ENCODE measurements at places on chromosomes 1 and 21.

- no peak for DNase-seq
Measured at GRCh38 chr1:24391882-24392603, 21.5 kb downstream of the STPG1 start.

DNA sequence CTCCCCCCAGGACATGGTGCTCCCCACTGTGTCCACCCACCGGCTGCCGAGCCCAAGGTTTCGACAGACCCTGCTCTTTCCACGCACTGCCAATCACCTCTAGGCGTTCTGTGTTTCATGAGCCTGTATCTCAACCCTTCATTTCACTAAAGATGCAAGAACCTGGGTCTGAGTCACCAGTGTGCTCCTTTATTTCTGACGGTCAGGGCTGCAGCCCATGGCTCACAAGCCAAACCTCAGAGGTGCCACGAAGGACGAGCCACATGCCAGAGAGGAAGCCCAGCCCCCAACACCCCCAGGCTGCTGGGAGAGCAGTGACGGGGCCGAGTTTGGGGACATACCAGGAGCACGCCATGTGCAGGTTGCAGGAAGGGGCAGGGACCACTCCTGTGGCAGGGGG is 79.2 kb upstream of the ARHGEF16 start:
- no peak for DNase-seq

DNA sequence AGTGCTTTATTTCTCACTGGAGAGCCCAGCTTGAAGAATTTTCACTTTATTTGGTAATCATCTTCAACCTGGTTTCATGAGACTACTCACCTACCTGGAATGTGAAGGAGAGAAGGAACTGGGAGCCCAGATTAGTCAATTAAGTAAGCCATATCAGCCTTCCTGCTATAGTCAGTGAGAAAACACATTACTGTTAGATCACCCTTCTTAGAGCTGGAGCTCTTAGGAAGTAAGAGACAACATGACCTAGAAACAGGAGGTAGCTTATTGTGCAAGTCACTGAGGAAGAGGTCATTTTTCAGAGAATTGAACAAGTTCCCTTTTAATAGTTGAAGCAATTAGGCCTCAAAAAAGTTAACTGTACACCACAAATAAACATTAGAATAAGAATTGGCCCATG is 49.2 kb upstream of the TEKT2 start:
- DNase-seq, result no peak

DNA sequence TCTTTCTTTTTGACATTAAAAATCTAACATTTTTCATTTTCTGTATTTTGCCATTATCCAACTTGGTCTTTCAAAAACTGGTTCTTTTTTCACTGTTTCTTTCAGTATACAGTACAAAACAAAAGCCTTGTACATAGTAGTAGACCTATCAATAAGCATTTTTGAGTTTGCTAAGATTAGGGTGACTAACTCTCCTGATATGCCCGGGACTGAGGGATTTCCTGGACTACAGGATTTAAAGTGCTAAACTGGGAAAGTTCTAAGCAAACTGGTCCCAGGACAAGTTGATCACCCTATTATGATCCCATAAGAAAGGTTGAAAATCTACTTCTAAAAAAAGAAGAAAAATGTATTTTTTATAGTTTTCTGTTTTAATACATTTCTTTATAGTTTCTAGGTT is 120.9 kb downstream of the USP25 start:
- no peak for DNase-seq

DNA sequence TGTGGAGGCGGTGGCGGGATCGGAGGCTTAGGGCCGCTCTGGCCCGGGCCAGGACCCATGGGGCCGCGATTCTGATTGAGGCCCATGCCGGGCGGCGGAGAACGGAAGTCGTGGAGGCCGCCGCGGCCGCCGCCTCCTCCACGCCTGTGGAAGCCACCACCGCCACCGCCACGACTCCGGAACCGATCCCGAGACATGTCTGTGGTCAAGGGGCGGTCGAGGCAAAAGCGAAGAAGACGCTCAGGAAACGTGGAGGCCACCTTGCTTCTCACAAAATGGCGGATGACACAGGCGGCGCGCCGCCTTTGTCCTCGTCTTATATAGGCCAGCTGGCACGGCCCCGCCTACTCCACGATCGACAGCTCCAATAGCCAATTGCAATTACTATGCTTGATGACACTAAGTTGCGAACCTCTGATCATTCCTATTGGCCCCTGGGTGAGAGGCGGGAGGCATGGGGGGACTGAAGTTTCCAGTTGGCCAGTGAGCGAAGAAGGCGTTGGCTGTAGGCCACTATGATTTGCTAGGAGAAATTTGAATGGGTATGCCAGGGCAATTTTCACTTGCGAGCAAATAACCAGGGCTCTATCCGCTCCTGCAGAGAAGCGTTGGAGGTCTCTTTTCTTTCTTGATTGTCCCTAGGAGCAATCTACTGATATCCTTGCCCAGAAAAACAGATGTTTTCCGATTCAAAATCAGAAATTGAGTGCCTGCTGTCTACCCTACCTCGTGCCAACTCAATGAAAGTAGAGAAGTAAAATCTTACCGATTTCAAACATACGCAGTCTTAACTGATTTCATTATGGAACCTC is at the start of gene SFPQ:
TSS of gene SFPQ (minus strand) at position 293 of the 812 bp plus-strand sequence. CDS start at position 197, 96 bp downstream.
- peak; percentile 88 for DNase-seq

DNA sequence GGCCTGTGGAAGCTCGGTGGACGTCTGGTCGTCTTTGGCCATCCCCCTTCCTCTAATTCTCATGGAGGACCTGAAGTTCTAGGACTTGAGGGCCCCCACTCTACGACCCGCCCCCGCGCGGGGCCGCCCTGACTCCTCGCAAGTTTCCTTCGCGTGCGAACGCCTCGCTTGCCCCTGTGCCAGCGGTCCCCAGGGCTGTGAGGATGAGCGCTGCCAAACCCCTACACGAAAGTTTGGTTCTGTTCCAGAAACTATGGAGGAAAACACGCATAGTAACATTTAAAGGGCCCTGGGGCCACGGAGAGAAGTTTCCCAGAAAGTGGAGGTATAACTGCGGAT is 304 bp upstream of the GNG12 start:
- DNase-seq, result no peak

DNA sequence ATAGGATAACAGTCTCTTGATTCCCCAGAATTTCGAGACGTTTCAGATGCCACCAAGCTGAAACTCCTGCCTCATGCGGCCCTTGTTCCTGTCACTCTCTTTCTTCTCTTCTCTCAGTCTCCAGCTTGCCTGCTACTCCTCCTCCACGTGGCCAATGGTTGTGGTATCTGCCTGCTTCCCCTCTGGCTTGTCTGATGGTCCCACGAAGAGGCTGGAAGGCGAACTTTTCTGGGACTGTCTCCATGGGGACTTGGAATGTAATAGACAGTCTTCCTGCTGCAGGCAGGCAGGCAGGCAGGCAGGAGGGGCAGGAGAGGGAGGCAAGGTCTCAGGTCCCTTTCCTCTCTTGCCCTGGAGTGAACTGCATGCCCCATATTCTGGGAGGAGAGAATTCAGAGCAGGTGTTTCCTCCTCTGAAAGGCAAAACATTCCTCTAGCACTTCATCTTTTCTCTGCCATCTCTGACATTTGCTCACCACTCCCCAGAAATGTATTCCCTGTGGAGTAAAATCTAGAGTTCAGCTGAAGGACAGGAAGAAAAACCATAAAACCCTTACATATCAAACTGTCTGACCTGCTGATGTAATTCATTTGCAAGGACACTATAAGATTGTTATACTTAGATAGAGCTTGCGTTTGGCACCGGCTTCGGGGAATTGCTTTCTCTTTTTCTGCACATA is 64.1 kb upstream of the GNG12 start:
- DNase-seq, result no peak

DNA sequence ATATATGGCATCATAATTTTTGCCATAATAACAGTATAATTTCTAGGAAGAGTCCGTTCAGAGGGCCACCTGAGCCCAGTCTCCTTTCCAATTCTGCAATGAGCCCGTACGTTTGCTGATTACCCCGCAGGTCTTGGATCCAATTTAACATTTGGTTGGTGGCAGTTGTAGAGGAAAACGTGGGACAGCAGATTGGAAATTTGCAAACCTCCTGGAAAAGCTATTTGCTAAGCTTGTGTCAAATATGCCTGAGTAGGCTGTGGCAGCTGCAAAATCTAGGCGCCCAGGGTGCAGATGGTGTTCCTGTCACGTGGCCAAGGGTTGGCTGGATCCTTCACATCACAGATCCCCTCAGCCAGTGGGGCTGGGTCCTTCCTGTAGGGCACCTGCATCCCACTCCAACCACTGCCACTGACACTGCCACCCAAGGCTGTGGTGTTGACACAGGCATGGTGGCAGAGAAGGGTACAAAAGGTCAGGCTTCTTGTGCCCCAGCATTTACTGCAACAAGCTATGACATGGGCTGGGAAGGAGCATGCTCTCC is 174.8 kb upstream of the SYT6 start:
- no peak for DNase-seq

DNA sequence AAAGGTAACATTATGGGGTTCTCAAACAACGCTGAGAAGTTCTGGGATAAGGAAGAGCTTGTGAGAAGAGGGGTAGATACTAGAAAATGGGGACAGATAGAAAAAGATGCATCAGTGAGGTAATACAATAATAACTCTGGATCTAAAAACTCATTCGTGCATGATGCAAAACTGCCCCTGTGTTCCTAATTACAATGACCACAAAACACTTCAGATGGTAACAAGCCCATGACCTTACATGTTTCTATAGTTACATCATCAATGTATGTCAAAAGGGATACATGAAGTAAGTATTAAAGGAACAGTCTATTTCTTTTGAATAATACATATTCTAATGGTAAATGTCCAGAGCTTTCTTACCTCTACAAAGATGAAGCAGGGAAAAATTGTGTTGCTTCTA is 110.6 kb upstream of the PLPPR5 start:
- no peak for DNase-seq

- no peak for DNase-seq
Measured at GRCh38 chr1:36693603-36694002, 210.9 kb upstream of the CSF3R start.

DNA sequence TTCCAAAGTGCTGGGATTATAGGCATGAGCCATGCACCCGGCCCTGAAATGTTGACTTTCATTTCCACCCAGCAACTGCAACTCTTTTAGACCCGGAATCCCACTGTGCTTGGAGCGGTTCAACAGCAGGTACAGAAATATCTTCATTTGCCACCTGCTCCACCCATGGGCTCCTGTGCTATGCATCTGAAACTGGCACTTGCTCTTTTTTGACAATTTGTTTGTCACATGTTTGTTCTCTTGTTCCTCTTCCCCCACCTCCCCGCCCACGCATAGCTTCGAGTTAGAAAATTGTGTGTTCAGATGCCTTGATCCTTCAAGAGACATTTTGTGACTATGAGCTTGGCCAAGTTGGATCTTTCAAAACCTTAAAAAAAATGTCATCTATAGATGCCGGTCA is 2.4 kb upstream of the IFNLR1 start:
- no peak for DNase-seq

DNA sequence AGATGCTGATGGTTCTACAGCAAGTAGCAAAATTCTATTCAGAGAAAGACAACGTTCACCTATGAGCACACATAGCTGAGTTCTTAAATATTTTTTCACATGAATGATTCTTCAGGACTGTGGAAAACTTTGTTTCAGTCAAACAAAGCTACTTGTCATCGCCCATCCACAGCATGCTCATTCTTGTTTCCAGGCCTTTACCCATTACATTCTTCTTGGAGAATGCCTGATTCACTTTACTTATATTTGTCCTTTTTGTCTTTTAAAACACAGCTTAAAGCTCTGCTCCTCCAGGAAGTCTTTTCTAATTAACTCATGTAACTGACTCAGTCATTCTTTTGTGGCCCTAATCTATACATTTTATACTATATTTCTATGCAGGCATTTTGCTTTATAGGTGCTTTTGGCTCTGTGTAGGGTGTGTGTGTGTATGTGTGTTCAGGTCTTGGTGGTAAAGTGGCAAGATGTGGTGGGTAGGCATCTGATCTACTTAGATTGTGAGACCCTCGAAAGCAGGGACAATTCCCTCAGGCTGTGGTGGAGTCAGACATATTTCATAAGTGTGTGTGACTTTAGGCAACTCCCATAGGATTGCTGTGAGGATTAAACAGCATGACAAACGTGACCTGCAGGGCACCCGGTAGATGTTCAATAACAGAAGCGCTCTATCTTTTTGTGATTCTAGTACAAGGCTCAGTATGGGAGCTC is 11.8 kb upstream of the MARK1 start:
- DNase-seq, result no peak

DNA sequence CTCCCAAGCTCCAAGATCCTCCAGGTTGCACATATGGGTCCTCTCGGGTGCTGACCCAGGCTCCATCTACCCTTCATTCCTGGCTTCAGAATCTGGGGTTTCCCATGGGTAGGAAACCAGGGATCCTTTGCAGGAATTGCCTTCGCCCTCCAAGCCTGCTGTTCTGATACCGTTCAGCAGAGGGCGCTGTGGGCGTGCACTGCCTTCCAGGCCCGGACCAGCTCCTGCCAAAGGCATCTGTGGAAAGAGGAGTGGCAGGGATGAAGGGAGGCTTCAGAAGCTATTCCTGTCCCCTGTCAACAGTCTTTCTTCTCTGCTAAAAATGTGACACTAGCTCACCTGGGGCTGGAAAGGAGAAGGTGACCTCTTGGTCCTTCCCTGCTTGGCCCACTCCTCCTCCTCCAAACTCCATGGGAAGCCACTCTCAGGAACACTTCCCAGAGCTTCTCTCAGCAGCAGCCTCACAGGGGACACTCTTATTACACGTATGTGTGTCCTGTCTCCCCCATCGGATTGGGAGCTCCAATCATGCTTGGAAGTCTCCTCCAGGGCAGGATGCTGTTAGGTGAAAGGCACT is 71.2 kb downstream of the VWA5B1 start:
- no peak for DNase-seq

DNA sequence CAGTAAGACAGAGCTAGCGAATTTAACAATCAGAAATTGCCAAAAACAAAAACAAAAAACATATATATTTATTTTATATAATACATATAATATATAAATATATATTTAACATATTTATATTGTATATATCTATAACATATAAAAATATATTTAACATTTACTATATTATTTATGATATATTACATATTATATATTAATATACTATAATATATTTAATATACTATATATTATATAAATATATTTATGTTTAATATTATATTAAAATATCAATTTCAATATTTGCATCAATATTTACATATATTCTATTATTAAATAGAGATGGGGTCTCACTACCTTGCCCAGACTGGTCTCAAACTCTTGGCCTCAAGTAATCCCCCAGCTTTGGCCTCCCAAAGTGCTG is 50.9 kb downstream of the TBX19 start:
- no peak for DNase-seq

DNA sequence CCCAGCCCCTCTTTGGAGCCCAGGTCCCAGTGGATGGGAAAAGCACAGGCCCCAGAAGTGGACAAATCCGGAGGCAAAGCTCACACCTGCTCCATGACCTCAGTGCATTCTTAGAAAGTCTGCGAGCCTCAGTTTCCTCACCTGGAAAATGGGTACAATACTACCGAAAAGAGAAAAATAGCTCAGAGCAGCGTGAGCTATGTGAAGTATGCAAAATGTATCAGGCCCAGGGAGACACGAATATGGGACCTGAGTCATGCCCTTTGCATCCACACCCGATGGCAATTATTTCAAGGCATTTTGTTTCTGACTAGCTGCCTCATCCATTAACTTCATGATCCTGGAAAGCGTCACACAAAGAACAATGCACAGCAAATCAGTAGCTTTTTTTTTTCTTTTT is 9.2 kb downstream of the ALDH4A1 start:
- no peak for DNase-seq

- no peak for DNase-seq
Measured at GRCh38 chr1:9809100-9809510, 14.7 kb downstream of the CLSTN1 start.

GRCh38 chr1:232984577-232985425 is 34.4 kb downstream of the NTPCR start:
- DNase-seq, result no peak

- no peak for DNase-seq
Measured at GRCh38 chr1:230976360-230976759, 2.3 kb downstream of the TTC13 start.

Data from stimulated activated CD8-positive, alpha-beta memory T cell treated with anti-CD3 and anti-CD28 coated beads, Interleukin-4, amount 100 ng/mL, for 1 hour (primary cell).